ENCODE measurements at places on chromosomes 11 and 22.

DNA sequence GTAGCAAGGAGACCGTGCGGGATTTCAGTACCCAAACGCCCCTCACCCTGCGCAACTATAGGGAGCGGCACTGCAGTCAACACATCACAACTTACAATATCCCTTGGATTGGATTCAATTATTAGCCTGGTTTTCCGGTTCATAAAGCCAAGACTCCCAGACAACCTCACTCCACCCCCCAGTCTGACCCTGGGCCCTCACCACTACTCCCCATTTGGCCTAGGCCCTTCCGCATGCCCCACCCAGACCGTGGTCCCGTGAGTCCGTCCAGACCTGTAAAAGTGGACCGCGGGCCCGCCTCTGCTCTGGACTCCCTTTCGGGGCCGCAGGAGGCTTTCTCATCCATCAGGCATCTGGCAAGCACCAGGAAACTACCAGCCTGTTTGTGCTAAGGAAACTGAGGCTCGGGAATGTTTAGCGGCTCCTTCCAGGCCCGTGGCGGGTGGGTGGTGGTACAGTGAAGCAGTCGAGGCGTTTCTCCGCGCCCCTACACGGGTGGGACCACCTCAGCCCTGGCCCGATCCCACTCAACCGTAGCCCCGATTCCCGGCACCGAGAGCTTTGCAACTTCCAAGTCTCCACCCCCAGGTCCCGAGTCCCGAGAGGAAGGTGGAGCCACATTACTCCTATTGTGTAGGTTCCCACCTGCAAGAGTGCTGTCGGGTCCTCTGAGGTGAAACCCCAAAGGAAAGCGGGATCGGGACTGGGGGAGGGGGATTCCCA, 679 bp upstream of the DPP3 start:
- peak; percentile 84 for DNase-seq

DNA sequence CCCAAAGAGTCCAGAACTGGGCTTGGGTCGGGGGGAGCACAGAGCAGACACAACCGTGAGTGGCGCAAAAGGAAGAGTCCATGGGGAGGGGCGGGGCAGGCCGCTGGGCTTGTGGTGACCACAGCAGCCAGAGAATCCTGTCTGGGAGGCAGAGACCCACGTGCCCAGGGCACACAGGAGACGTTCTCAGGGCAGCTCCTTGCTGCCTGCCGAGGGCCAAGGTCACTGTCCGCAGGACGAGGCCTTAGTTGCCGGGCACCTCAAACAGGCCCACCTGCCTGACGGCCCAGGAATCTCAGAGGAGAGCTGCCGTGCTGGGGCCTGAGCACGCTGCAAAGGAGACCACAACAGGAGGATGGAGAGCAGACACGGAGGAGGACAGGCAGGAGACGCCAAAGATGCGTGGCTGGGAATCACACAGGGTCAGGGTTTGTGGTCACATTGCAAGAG, 87.8 kb downstream of the MYEOV start:
- DNase-seq = no peak

DNA sequence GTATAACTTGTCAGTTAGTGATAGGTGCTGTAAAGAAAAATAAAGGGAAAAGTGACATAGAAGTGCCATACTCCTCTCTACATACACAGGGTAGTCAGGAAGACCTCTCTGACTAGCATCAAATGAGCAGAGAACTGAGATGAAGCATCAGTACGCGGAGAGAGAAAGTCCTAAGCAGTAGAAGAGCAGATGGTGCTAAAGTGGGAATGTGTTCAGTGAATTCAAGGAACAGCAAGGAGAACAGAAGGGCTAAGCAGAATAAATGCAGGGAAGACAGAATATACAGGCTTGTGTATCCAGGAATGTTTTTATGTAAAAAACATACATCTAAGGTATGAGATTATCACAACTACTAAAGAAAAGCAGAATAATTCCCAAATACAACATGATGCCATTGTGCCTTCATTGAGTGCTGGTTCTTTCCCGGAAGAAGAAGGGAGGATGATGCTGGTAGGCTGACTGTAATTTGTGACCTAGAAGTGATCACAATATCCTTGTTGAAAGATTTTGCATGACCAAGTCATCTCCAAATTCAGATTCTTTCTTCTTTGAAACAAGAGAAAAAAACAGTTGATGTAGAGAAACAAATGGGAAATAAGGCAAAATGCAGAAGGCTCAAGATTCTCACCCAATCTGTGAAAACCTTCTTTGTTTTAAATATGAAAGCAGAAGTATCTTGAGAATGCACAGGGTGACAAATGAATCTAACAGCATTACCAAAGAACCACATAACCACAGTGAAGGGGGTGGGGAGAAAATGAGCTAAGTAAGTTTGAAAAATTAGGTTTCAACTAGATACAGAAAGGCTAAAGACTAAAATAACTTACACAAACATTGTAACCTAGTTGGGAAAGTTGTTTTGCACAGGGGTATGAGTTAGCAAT, 20.5 kb downstream of the MRE11 start:
- DNase-seq = no peak

- no peak for DNase-seq
Measured at GRCh38 chr11:38927993-38928392, 2330.0 kb upstream of the RAG2 start.

GRCh38 chr11:36566407-36567053, 1.3 kb upstream of the RAG1 start:
- DNase-seq = no peak

DNA sequence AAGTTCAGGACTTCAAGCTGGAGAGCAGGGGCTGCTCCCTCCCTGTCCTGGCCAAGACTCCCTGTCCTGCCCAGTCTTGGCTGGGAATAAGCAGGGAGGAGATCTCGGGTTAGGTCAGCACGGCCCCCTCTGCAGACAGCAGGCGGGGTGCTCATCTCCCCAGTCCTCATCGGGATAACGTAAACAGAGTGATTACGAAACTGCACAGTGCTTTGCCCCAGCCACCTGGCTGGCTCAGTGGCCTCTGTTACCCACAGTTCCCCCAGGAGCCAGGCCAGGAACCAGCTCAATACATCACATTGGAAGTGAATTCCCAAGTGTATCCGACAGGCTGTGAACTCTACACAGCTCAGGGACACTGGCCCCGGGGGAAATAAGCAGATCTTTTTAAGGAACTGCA, 42.7 kb upstream of the KCNJ11 start:
- DNase-seq = no peak

DNA sequence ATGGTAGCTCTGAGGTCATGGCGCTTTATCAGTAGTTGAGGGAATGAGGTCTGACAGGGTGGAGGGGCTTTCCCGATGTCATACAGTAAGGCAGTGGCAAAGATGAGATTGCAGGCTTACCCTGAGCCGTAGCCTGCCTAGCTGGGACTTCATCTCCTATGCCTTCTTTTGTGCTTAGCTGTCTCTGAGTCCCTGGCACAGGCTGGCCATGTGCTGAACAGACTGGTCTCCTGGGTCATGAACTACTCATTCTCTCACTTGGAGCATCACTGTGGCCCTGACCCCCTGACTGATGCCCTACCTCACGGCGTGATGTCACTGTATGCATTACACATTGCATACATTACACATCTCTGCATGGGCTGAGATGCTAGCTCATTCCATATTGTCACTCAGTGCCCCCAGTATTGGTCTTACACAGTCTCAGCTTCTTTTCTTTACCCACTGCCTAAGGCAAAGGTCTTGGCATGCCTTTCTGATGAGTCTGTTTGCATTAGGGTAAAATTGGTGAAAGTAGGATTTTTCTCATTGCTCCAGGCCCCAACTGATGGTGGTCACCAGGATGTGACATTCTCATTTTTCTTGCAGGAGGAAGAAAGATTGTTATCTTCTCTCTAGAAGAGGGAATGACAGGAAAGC, 389.4 kb upstream of the CADM1 start:
- DNase-seq = no peak
